ENCODE measurements at places on chromosomes 7 and 10. TPM values are rescaled to one million over a fixed set of nuclear protein-coding genes. Genes with fewer than 3 reads are reported as not detected.

GRCh38 chr7:73668103-73668885 lies 663 bp downstream of the VPS37D start:
- DNase-seq: no peak

DNA sequence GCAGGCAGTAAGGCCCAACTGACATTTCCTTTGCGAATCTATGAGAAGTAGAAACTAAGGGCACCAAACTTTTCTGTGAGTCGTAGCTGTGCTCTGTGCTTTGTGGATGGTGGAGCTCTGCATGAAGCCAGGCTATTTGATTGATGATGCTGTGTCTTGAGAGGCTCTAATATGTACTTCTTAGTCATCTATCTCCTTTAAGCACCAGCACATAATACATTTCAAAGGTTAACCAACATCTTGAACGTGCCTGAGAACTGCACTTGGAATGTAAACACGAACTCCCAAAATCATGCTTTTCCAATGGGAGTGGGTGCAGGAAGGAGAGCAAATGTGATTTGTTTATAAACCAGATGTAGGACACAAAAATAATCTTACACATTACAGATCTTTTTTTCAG lies 411.6 kb downstream of the PARD3 start:
- DNase-seq: no peak

GRCh38 chr7:111012799-111013675 lies 77.9 kb upstream of the LRRN3 start:
- DNase-seq: peak; percentile 57

- DNase-seq: no peak
These were observed 52.7 kb upstream of the AGBL3 start for GRCh38 chr7:134933460-134934068.

RAPGEF5 gene
- 0.82 TPM for total RNA-seq

ZNF316 gene
- 24.6 TPM for total RNA-seq

RELN gene
- not detected for total RNA-seq

C7orf57 gene
- total RNA-seq: 0.11 TPM

UTF1 gene
- 0.28 TPM for total RNA-seq

NUDT1 gene
- 68.3 TPM for total RNA-seq

PILRB gene
- 86.2 TPM for total RNA-seq
